T-helper 1 cell (primary cell): ENCODE measurements at places on chromosomes 13 and 19.

DNA sequence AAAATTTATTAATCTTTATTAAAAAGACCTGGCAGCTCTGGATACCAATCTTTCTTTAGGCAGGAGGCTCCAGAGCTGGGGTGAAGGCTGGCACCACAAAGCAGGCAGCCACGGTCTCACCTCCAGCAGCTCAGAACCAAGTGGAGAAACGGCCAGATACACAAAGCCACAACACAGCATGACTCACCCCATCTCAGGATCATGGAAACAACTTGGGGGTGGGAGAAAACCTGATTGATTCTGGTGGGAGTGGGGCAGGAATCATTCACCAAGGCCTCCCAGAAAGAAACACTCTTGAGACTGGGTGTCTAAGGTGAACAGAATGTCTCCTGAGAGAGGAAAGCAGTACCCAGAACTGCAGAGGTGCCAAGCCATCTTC lies 64.2 kb downstream of the CRYL1 start:
- DNase-seq: no peak

DNA sequence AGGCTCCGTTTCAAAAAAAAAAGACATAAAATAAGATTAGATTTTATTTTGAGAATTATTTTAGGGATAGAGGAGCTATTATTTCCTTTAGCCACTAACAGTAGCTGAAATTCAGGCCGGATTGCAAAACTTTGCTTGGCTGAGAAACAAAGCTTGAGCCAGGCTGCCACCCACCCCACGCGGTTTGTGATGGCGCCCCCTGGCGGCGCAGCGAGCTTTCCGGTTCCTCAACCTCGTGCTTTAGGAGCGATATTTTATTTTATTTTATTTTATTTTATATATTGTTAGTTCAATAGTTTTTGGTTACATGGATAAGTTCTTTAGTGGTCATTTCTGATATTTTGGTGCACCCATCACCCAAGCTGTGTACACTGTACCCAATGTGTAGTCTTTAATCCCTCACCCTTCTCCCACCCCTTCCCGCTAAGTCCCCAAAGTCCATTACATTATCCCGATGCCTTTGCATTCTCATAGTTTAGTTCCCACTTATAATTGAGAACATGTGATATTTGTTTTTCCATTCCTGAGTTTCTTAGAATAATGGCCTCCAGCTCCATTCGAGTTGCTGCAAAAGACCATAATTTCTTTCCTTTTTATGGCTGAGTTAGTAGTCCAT lies 19.8 kb upstream of the CEACAM4 start:
- DNase-seq: no peak

GRCh38 chr13:112733112-112733511 lies 43.3 kb downstream of the ATP11A start:
- DNase-seq: no peak

GRCh38 chr13:45249662-45250061 lies 48.8 kb upstream of the KCTD4 start:
- DNase-seq: no peak

- no peak for DNase-seq
These were observed 326.1 kb upstream of the SLITRK1 start for GRCh38 chr13:84208246-84208910.

- no peak for DNase-seq
These were observed 133.3 kb downstream of the TNFSF13B start for GRCh38 chr13:108402850-108403249.

DNA sequence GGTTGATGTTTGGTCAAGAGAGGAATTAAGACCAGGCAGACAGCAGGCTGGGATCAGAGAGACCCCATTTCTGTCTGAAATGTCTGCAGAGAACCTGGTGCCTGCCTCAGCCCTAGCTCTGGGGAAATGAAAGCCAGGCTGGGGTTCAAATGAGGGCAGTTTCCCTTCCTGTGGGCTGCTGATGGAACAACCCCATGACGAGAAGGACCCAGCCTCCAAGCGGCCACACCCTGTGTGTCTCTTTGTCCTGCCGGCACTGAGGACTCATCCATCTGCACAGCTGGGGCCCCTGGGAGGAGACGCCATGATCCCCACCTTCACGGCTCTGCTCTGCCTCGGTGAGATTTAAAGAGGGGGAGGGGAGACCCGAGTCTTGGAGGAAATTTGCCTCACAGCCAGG lies at the start of gene LILRB4:
Gene LILRB4, plus strand, starts transcription at position 256 of the 400 bp plus-strand sequence. Its CDS starts 49 bp downstream, at position 305.
- DNase-seq: no peak

DNA sequence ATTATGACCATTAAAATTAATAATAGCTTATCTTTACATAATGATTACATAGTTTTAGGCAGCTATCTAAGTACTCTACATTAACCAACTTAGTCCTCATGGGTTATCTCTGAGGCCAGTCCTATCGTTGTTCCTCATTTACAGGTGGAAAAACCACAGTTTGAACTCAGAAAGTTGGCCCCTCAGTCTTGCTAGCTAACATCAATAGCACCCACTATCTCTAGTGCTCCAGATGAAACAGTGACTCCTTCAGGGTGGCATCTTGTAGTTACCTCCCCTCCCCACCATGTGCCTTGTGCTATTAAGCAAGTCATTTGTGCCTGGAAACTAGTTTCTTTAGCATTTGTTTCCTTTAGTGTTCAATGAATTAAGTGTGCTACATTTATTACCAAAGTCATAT lies 1086.7 kb downstream of the EFNB2 start:
- DNase-seq: no peak

GRCh38 chr13:48490241-48490640 lies 42.6 kb downstream of the RCBTB2 start:
- no peak for DNase-seq

- DNase-seq: no peak
These were observed 62.6 kb upstream of the USP29 start for GRCh38 chr19:57057036-57057686.

DNA sequence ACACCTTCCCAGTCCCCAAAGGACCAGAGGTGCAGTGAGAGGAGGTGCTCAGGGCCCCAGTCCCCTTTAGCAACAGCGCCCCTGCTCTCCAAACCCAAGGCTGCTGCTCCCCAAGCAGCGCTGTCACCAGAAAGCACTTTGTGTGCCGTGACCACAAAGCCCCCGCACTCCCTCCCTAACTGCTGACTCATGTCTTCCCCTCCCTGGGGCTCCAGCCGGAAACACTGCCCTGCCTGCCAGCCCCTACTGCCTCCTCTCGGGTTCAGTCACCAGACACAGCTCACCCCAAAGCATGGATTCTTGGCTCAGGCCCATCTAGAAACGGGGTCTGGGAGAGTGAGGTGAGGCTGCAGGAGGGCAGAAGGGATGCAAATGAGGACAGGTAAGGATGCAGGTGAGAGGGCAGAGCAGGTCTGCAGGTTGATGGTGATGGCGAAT lies 4.9 kb upstream of the TNFSF14 start:
- peak; percentile 92 for DNase-seq

GRCh38 chr13:76884186-76884906 lies 1.9 kb downstream of the KCTD12 start:
- no peak for DNase-seq

- DNase-seq: no peak
These were observed 443.4 kb downstream of the TBC1D4 start for GRCh38 chr13:75038393-75039113.

DNA sequence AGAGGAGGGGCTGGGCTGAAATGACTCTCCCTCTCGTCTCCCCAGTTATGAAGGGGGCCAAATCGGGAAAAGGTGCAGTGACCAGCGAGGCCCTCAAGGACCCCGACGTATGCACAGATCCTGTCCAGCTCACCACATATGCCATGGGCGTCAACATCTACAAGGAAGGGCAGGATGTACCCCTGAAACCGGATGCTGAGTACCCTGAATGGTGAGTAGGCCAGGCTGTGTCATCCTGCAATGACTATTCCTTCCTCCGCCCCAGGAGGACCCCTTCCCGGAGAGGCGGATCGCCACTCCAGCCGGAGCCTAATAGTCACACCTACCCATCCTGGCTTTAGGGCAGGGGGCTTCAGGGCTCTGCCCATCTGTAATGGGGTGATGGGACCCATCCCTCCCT lies 2.6 kb downstream of the MRPL54 start:
- no peak for DNase-seq

GRCh38 chr19:13929340-13929739 lies 8.9 kb downstream of the PODNL1 start:
- DNase-seq: no peak

- DNase-seq: no peak
These were observed 2020.1 kb upstream of the PCDH20 start for GRCh38 chr13:63435667-63436324.

DNA sequence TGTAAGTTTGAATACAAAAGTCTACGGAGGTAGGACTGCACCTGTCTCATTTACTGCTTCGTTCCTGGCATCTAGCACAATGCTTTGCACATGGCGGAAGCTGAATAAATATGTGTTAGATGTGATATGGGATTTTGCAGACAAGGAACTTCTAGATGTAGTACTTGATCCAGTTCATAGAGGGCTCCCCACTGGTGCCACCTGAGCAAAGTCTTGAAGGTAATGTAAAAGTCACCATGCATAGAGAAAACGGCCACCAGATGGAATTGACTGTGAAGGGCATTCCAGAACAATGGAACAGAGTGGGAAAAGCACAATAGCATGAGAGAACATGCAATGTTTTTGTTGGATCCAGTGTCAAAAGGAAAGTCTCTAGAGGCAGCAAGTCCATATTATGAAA lies 209.3 kb downstream of the HS6ST3 start:
- no peak for DNase-seq

GRCh38 chr19:3459089-3459881 lies 21.0 kb downstream of the SMIM24 start:
- DNase-seq: no peak

GRCh38 chr13:44403461-44404056 lies 29.9 kb downstream of the SERP2 start:
- no peak for DNase-seq

DNA sequence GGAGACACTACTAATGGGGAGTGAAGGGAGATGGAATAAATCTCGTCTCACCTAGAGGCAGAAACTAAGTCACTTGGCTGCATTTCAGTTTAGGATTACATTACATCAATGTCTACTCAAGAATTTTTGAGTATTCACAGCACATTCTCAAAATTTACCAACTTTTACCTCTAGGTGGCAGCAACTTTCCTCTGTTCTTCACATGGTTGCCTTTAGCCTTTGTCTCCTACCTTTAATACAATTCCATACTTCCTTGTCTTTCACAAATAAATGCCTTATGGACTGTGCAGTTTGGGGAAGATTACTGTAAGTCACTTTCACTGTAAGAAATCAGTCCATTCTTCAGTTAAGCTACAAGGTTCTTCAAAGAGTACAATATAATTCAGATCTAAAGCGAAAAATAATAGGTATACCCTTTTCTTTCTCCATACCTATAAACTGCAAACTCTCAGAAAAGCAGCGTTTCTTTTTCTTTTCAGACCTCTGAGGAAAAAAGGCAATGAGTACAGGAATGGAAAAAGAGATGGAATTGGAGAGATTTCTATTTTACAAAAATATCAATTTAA lies 379.4 kb downstream of the KLF12 start:
- no peak for DNase-seq

DNA sequence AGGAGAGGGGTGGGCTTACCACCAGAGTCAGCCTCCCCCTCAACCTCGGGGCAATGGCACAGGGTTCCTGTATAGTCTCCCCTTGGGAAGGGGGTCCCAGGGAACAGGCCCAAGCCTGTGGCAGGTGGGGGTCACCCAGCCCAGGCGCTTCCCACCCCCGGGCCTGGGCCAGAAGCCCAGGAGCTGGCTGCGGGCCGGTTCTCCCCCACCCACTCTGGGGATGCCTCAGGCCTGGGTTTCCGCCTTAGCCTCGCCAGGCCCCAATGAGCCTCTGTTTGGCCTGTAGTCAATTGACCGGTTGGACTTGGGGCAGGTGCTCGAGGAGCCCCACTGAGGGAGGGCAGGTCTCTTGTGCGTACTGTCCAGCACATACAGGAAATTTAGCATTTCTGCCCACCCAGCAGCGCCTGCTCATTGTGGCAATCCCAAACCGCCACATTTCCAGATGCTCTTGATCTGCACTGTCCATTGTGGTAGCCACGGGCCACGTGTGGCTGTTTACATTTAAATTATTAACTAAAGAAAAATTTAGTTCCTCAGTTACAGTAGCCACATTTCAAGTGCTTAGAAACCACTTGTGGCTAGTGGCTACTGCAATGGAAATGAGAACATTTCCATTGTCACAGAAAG lies 9.9 kb downstream of the LYL1 start:
- DNase-seq: no peak

DNA sequence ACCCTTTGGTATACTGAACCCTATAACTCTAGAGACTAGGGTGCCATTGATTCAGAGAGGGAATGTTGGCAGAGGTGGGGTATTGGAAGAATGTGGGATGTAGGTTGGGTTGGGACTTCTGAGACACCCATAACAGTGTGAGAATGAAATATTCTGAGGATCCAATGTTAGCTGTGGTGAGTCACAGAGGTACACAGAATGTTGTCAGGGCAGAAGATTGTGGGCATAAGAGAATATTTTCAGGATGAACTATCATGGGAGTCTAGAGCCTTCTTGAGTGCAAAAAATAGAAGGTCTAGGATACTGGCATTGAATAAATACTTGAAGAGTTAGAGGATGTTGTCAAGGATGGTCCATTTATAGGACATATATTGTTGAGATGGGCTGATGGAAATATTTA lies 9.0 kb downstream of the KLK13 start:
- no peak for DNase-seq

GRCh38 chr13:29486551-29486950 lies 108.9 kb downstream of the SLC7A1 start:
- DNase-seq: no peak

DNA sequence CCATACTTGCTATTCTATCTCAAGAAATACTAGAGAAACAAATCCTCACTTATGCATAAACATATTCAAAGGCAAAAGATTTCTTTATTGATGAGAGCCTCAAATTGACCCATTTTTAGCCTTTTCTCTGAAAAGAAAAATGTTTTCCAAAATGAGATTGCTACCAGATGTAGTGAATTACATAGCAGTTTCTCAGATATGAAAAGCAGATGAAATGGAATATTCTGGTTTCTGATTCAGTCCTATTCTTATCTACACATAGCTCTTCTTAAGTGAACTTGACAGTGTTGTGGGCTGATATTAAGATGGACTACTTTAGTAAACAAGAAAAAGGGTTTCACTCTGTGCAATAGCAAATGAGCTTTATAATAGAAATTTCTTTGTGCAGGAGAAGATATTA lies 183.5 kb downstream of the DNAJC15 start:
- no peak for DNase-seq

DNA sequence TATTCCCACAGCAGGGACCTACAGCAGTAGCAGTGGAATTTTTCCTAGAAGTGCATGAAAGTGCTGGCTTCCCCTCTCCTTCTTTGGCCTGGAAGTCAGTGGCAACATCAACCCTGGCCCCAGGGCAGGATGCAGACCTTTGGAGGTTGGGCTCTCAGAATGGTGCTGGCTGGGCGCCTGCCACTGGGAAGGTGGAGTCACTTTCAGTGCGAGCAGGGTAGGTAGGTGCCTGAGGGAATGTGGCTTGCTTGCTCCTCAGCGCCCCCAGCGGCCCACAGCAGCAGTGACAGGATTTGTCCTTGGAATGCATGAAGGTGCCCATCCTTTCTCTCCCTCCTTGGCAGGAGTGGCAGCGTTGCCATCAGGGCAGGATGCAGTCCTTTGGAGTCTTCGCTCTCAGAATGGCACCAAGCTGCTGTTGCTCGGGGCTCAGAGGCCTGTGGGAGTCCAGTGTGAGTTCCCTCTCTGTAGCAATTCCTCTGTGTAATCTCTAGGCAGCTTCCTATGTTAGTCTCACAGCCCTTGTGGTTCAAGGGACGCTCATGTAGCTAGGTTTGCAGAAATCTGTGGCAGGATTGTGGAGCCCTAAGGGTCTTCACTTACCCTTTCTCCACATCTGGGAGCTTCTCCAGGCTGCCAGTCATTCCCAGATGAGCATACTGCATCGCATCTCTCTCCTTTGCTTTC lies 354.4 kb upstream of the DACH1 start:
- DNase-seq: no peak

- no peak for DNase-seq
These were observed 36.3 kb downstream of the EFNB2 start for GRCh38 chr13:106499113-106499512.
